Stimulated activated CD4-positive, alpha-beta T cell treated with anti-CD3 and anti-CD28 coated beads, Interleukin-1b, Interleukin-23, amount 100 ng/mL, for 1 hour (primary cell): ENCODE measurements at places on chromosomes 6 and 20.

DNA sequence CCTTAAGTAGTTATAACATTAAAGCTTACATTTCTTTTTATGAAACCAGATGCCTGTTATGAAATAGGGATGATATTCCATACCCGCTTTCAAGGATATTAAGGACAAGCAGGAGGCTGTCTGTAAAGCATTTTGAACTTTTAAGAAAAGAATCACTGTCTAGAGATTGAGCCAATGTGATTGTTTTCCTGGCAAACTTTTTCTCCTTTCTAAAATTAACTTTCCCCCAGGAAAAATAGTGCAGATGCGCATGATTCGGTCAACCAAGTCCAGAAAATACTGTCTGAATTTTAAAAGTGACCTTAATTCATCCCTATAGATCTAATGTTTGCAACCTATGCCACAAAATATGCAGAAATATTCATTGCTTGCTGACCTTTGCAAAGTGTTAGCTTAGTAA, 15.1 kb upstream of the DEK start:
- no peak for DNase-seq

- DNase-seq = no peak
These were observed 32.0 kb downstream of the POM121L2 start for GRCh38 chr6:27280064-27280539.

DNA sequence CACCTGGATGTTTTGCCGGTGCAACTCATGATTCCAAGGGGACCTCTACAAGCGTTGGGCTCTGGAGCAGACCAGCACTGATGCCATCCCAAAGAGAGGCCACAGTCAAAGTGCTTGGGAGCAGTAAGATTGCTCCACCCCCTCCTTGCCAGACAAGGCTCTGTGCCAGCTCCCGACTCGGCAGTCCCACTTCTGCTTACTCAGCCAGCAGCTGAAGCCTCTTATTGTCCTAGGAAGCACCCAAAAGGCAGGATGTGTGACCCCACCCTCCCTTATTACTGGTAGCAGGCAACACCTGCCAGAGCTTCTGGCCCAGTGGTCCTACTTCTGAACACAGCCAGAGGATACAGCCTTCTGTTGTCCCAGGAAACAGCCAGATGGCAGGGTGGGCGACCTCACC, 614.2 kb downstream of the TENT5A start:
- no peak for DNase-seq

GRCh38 chr6:134574491-134574890, 256.6 kb upstream of the SGK1 start:
- DNase-seq = no peak

GRCh38 chr6:108165714-108166663, at the start of gene NR2E1:
Gene NR2E1, plus strand, starts transcription at chr6:108166022. Its CDS starts 744 bp downstream, at chr6:108166766.
- no peak for DNase-seq

GRCh38 chr6:149917679-149918078, 5.2 kb downstream of the RAET1G start:
- no peak for DNase-seq
